ENCODE measurements at places on chromosomes 11 and 22.

- no peak for DNase-seq
Measured at GRCh38 chr22:25645266-25645665, 80.8 kb downstream of the GRK3 start.

DNA sequence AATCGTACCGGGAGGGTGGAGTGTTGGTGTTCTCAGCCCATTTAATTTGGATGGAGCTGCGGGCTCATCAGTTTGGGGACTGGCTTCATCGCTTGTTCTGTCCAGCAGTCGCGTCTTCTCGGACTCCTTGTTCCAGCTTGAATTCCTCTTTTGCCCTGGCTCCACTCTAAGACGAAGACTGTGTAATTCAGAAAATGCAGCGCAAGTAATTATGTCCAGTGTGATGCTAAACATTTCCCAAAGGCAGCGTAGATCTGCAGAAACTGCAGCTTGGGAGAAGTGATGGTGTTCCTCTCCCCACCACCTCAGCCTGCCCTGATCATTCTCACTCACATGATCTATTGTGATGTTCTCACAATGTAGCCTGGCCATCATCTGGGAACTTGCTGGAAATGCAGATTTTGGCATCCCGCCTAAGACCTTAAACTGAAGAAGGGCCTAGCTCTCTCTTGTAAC is 666 bp downstream of the SLC25A18 start:
- no peak for DNase-seq

GRCh38 chr11:67010296-67010905 is 12.5 kb upstream of the SYT12 start:
- no peak for DNase-seq

DNA sequence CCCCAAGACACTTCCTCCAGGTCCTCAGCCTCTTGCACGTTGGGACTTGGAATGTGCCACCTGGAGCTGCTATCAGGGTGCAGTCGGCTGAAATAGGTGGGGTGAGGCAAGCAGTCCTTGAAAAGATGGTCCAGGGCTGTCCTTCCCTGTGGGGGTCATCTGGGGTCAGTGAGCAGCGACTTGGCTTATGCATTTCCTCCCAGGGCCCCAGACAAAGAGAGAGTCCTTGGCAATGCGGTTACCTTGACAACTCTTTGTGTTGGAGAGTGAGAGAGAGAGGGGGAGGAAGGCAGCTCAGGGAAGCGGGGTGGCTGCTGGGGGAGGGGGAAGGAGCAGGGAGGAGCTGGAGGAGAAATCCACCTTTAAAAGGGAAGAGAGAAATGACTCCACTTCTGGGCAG is 93.8 kb downstream of the MIAT start:
- DNase-seq: no peak

- no peak for DNase-seq
Measured at GRCh38 chr11:64224151-64224890, 1.7 kb downstream of the TRPT1 start.

GRCh38 chr11:119641983-119642745 is 86.8 kb downstream of the NECTIN1 start:
- DNase-seq: peak; percentile 15

- no peak for DNase-seq
Measured at GRCh38 chr22:17430412-17430811, 61.2 kb downstream of the CECR2 start.

DNA sequence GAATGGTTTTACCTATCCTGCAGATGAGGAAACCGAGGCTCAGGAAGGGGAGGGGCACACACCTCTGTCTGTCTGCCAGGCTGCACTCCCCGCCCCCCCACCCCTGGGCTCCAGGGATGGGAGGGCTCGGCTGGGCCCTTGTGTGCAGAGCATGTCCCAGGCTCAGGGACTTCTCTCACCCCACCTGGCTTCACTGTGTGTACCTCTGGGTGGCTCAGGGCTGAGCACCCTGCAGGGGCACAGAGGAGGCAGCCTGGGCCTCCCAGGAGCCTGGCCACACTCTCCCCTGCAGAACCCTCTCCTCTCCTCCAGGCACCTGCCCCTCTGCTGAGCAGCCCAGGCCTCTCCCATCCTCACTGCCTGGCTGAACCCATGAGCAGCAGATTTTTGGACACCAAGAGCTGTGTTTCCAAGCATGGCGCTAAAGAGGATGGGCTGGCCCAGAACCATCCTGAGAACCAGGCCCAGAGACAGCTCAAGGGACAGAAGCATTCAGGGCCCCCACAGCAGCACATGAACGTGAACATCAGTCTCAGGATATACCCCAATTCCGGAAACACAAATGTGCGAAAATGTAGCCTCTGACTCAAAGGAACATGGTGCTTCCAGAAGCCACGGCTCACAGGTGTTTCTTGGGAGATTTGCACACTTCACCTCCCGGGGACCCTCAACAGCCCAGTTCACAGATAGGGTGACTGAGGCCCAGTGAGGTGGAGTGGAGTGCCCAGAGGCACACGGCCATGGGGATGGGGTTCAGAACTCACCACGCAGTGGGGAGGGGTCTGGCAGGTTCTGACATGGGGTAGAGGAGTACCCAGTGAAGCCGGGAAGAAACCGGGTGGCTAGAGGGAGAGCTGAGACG is 10.5 kb downstream of the EMID1 start:
- no peak for DNase-seq

DNA sequence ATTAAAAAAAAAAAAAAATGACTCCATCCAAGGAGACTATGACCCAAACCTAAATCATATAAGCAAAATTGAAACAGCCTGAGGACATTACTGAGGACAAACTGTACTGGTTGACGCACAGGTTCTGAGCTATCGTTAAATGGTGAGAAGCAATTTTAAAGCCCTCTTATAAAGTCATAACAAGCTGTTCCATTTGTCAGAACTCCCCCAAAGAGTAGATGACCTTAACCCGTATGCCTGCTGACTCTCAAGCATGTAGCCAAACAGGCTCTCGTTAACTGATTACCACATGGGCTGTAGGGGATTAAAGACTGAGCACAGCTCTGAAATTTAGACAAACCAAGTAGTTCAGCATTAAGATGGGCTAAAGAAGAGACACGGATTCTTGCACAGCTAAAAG is 2.2 kb downstream of the CRYAB start:
- no peak for DNase-seq

DNA sequence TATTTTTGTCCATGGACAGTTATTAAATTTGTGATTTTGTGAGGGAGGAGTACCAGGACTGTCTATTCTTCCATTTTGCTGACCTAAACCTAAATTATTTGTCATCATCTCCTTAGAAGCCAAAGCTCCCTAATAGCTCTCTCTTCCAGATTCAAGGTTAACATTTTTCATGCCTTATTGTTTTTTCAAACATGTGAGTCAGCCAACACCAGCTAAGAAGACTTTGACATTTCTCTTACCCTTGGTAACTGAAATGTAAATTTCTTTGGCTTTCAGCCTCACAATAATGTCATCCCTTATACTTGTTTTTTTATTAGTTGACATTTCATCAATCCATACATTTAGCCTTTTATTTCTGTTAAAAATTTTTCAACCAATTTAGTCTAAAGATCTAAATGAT is 19.2 kb downstream of the OR52E1 start:
- DNase-seq: no peak

DNA sequence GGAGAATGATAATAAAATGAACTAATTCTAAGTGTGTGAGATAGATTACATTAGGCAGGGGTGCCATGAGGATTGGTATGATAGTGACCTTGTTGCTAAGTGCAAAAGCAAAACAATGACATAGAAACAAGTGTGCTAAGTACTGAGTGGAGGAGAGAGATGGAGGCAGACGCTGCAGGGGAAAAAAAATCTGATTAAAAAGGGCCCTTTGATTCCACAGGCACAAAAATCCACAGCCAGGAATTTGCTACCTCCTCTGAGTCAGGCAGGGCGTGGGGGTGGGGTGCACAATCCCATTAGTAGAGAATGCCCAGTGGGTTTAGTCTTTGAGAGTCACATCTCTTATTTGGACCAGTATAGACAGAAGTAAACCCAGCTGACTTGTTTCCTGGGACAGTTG is at the start of gene CNTF:
Gene CNTF (plus strand): TSS at position 322 of the 400 bp plus-strand sequence. CDS start 88 bp downstream, outside the sequence.
- no peak for DNase-seq

DNA sequence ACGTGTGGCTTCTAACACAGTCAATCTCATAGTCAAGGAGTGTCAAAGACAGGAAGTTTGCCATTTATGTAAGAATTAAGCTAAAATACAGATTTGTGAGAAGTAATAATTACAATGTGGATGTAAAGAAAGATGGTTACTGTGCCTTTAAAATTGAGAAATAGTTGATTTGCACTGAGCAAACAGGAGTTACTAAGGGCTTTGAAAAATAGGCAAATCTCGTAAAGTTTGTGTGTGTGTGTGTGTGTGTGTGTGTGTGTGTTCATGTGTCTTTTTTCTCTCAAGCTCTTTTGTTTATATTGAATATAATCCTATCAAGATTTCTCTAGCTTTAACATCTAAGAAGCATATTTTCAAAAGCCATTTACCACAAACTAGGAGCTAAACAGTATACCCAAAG is 2284.5 kb downstream of the LRRC4C start:
- no peak for DNase-seq

DNA sequence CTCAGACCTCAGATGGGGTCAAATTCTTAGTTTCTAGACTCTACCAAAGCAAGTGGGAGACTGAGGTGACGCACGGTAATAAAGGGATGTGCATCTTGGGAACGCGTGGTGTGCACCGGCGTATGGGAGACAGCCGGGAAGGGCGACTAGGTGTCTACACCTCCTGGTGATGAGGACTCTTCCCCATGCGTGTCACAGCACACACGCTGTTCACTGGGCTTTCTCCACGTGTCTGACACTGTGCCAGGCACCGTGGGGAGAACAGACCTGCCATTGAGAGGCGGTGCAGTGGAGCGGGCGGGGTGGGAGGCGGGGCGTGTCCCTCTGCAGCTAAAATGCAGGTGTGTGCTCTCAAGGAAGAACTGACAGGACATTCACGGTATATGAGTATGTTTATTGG is 5.3 kb downstream of the FXYD6 start:
- no peak for DNase-seq

DNA sequence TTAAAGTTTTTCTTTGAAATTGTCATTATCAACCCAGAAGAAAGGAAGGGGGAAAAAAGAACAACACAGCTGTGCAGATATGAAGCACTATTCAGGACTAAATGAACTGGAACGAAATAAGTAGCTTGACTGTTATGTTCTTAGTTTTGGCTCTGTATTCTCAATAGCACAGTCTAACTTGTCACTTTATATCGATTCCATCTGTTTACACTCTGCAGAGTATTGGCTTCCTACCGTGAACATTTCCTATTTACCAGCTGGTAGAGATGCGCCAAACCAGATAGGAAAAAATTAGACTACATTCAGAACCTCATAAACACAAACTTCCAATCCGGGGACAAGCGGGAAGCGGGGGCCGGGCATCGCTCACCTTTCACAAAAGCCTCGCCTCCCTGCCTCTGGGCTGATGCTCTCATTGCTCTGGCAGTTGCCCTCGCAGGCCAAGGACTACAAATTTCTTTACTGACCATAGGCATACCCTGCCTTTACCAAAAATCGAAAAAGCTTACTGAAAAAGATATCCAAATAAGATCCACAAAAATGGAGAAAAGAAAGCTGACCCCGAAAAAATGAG is 66.2 kb downstream of the EFCAB6 start:
- no peak for DNase-seq

GRCh38 chr22:45336971-45337431 is 27.3 kb downstream of the FAM118A start:
- DNase-seq: no peak

- DNase-seq: no peak
Measured at GRCh38 chr11:108221911-108222573, 396 bp downstream of the NPAT start.

GRCh38 chr22:47448231-47449223 is 686.1 kb downstream of the TBC1D22A start:
- DNase-seq: no peak

GRCh38 chr22:44523981-44524759 is 26.1 kb upstream of the RTL6 start:
- no peak for DNase-seq

DNA sequence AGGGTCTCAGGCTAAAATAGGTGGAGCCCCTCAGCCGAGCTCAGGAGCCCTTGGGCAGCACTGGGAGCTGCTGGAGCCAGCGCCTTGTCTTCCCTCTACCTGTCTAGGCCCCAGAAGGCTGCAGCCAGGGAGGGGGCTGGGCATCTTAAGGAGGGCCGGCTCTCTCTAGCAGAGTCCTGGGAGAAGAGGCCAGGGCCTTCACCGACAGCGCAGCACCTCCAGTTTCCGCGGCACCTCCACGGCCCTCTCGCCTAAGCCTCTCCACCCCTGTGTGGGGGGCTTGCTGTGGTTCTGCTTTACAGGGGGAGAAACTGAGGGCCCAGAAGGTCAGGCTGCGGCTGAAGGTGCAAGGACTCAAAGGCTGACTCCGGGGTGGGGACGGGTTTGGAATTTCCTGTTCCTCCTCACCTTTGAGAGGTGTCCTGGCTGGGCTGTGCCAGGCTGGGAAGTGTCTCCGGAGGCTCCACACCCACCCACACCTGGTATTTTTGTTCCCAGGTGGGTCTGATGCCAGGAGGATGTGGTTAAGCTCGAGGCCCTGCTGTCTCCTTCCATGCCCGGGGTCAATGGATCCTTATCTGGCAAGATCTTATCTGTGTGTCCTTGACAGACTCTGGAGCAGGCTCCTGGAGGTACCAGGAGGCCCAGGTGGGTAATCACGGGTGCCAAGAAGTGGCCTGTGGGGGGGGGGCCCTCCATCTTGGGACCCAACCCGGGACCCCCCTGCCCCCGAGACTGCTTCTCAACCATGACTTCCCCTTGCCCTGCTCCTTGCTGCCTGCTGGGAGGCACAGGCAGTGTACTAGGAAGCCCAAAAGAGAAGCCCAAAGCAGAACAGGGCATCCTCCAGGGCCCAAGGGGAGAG is 95.3 kb upstream of the FGF3 start:
- DNase-seq: no peak

DNA sequence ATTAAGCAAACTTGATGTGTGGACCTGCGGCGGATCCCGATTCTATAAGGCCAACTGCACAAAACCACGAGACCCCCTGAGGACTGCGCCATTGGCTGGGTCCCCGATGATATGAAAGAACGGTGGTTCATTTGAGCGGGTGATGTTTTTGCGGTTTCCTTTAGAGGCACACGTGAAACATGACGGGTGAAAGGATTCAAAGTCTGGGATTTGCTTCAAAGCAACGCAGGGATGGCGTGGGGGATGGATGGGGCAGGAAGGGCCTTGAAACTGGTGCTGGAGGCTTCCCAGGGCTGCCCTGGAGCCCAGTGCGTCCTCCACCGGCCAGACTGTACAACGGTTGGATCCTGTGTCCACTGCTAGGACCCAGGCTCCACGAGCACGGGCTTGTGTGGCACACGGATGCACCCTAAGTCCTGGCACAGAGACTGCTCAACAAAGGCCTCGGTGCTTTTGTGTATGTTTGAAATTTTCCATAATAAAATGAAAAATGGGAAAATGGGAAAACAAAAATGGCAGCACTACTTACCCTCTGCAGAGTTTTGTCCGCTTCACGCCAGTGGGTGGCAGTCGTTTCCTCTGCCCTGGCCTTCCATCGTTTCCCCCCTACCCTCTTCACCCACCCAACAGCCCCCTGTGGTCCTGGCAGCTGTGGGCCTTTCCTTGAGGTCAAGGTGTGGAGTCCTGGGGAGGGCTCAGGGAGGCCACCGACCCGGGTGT is 3.6 kb downstream of the ASCL2 start:
- no peak for DNase-seq

Measured in Panc1 (cell line).